ENCODE measurements at places on chromosomes 16 and 17.

GRCh38 chr16:78537511-78537910 lies 438.1 kb downstream of the WWOX start:
- DNase-seq = no peak

DNA sequence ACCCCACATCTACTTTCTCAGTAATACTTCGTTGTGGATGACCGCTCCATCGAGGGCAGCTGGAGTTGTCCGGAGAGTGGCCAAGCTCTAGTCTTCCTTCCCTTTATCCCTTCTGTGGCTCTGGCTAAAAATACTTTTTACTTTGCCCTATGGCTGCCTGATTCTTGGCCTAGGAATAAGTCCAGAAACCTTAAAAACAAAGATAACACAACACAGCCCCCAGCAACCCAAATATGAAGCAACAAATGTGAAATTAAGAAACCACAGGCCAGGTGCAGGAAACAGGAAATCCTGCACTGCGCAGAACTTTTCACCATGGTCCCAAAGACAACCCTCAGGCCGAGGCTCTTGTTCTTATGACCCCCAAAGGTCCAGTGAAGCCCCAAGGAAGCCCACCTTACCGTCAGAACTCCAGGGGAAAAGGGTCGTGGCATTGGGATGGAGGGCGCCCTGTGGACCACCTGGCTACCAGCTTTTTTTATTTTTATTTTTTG lies 26.0 kb downstream of the TK2 start:
- DNase-seq = no peak

GRCh38 chr16:50146479-50147435 lies 6.3 kb upstream of the TENT4B start:
- DNase-seq = no peak

DNA sequence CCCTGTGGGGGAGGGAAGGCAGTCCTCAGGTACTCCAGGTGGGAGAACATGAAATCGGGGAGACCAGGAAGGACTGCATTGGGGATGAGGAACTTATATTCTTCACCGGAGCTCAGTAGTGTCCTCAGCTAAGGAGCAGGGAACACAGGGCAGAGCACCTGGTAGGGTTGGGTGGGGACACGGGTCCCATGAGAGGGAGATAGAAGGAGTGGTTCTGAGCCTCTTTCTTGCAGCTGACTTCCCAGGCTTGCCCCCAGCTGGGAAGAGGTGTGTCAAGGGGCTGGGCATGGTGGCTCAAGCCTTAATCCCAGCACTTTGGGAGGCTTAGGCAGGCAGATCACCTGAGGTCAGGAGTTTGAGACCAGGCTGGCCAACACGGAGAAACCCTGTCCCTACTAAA lies 2.1 kb downstream of the FHOD1 start:
- no peak for DNase-seq

DNA sequence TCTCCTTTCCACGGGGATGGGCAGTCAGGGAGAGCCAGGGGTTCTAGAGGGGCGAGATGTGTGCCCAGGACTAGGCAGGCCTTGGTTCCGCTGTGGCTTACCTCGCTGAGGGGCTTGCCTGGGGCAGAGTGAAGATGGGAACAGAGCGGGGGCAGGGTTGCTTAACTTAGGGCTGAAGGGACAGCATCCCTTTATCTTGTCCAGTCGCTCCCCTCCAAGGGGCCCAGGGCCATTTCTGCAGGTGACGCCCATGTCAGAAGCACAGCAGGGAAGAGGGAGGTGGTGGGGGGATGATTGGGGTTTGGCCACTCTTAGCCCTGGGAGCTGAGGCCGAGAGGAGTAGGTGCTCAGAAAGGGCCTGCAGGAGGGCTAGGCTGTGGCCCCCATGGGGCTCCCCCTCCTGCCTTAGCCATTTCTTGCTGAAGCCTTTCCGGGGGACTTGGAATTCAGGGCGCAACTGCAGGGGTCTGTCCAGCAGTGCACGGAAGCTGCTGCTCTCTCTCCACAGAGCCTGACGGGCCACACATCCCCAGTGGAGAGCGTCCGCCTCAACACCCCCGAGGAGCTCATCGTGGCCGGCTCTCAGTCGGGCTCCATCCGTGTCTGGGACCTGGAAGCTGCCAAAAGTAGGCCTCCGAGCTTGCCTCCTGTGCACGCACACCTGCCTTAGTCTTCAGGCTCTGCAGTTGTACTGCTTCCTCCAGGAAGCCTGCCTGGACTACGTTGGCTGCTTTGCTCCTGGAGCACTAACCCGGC lies 8.5 kb downstream of the KATNB1 start:
- no peak for DNase-seq

- DNase-seq = no peak
Measured at GRCh38 chr16:74275031-74275636, 21.5 kb upstream of the PSMD7 start.

DNA sequence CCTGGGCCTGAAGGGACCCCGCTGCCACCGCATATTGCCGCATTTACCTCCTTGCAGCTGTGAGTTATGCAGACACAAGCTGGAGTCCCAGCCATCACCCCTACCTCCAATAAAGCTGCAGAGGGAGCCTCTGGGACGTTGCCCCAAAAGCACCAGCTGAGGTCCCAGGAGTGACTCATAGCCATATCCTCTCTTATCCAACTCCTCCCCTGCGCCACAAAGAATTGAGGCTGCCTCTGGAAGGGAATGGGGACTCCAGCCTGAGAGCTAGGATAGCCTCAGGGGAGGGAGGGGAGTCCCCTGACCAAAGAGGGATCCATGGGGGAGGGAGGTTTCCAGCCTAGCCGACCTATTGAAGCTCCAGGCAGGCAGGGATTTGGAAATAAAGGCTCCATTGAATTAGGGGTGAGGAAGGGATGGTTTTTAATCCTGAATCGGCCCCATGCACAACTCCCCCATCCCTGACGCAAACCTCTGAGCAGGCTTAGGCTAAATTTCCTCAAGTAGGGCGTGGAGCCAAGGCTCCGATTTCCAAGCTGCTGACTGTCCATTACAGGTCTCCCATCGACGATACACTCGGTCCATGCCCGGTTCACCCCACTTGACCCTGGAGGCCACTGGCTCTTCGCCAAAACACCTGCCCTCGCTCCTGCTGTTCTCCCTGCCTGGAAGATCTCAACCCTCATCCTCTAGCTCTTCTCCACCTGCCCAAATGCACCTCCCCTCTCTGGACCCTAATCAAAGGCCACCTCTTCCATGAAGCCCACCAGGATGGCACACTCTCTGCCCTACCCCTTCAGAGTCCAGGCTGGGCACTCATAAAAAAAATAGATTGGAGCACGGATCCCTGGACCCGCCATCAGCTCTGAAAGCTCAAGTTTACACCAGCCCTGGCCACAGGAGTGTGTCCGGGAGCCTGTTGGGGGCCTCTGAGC lies 27.5 kb downstream of the PIMREG start:
- peak; percentile 25 for DNase-seq

DNA sequence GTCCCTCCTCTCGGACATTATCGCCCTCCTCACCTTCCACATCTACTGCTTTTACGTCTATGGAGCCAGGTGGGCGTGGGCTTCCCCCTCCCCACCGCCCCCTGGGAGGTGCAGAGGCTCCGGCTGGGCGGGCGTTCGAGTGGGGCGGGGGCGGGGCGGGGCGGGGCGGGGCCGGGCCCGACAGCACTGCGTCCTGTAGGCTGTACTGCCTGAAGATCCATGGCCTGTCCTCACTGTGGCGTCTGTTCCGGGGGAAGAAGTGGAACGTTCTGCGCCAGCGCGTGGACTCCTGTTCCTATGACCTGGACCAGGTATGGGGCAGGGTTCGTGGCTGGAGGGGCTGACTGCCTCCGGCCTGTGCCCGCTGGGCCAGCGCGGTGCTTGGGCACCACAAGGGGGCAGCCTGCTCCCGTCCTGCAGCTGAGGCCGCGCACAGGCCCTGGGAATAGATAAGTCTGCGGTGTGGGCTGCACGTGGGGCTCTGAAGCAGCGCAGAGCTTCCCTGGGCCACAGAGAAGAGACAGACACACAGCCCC lies 9.2 kb downstream of the PIGQ start:
- no peak for DNase-seq

GRCh38 chr17:78133971-78134898 lies 3.7 kb downstream of the TMC8 start:
- no peak for DNase-seq
